GM23248 (cell line): ENCODE measurements at places on chromosomes 5 and 9. TPM values are rescaled to one million over a fixed set of nuclear protein-coding genes. Genes with fewer than 3 reads are reported as not detected.
A peak's percentile ranks its signal among the peaks of the same experiment; 100 is the strongest.

DNA sequence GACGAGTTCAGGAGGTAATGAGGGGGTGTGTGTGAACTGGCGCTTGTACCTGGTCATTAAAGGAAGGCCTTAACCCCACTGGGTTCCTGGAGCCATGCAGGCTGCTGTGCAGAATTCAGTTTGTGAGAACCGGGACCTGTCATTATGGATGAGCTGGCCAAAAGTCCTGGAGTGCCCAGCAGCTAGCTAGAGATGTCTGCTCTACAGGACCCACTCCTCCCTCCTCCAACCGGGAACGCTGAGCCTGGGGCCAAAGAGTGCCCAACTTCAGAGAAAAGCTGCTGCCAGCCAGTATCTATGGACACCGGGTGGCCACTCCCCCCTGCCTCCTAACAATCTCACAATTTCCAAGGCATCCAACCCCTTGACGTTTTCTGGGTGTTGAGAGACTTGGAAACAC lies 1.2 kb downstream of the ENTREP1 start:
- H3K27me3 ChIP-seq = peaks cover 75% of the 10 kb centered on the region
- no peak overlapping the region for H3K27ac ChIP-seq
- no peak for DNase-seq
- H3K4me1 ChIP-seq = no peaks in the 10 kb centered on the region

- H3K27ac ChIP-seq = no peak overlapping the region
- H3K4me3 ChIP-seq = no peak overlapping the region
- peaks cover 14% of the 10 kb centered on the region; the same call in 1 of the 2 replicates for H3K4me1 ChIP-seq
- H3K36me3 ChIP-seq = no peaks in the 10 kb centered on the region
- H3K27me3 ChIP-seq = no peaks in the 10 kb centered on the region
These were observed 42.2 kb downstream of the ANKH start for GRCh38 chr5:14829396-14829795.

GRCh38 chr5:157486861-157487260 lies 26.8 kb downstream of the NIPAL4 start:
- H3K36me3 ChIP-seq = peaks cover 4% of the 10 kb centered on the region; the same call in 1 of the 2 replicates
- no peak overlapping the region for H3K4me3 ChIP-seq
- H3K27me3 ChIP-seq = no peaks in the 10 kb centered on the region
- H3K4me1 ChIP-seq = peaks cover 4% of the 10 kb centered on the region; the same call in 1 of the 2 replicates
- no peak overlapping the region for H3K27ac ChIP-seq

- no peaks in the 10 kb centered on the region for H3K36me3 ChIP-seq
- peaks cover 15% of the 10 kb centered on the region for H3K27me3 ChIP-seq
- H3K27ac ChIP-seq = no peak overlapping the region
- no peaks in the 10 kb centered on the region for H3K4me1 ChIP-seq
- no peak for DNase-seq
These were observed 9.0 kb downstream of the FOXB2 start for GRCh38 chr9:77028478-77028877.

DNA sequence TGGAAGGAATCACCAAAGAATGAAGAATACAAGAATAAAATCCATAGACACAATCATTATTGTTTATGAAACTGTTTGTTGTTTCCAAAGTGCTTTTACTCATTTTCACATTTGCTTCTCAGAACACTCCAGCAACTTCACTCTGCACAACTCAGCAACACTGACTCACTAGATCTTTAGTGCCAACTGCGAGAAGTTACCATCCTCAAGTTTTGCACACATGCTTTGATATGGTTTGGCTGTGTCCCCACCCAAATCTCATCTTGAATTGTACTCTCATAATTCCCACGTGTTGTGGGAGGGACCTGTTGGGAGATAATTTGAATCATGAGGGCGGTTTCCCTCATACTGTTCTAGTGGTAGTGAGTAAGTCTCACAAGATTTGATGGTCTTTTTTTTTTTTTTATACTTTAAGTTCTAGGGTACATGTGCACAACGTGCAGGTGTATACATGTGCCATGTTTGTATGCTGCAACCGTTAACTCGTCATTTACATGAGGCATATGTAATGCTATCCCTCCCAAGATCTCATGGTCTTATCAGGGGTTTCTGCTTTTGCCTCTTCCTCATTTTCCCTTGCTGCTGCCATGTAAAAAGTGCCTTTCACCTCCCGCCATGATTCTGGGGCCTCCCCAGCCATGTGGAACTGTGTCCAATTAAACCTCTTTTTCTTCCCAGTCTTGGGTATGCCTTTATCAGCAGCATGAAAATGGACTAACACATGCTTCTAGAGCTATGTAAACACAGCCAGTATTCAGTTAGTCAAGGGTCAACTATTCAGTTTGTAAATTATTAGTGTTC lies 36.9 kb downstream of the CLINT1 start:
- H3K4me3 ChIP-seq = no peak overlapping the region
- peak; percentile 40 for DNase-seq
- peaks cover 22% of the 10 kb centered on the region for H3K4me1 ChIP-seq
- H3K27me3 ChIP-seq = no peaks in the 10 kb centered on the region

- H3K36me3 ChIP-seq = no peaks in the 10 kb centered on the region
- no peaks in the 10 kb centered on the region for H3K4me1 ChIP-seq
- no peak overlapping the region for H3K27ac ChIP-seq
These were observed 38.9 kb downstream of the LYRM7 start for GRCh38 chr5:131209506-131210150.

The THBS4 gene
- total RNA-seq = under 0.01 and 0.43 TPM in 2 replicates

The PCDHGA12 gene
- total RNA-seq = 8.6 and 10.9 TPM in 2 replicates

The ZNF474 gene
- 0.43 TPM in 1 of 2 replicates, not detected in the other for total RNA-seq
